NCI-H1930 (cell line): ENCODE measurements at places on chromosomes 11 and 22.

DNA sequence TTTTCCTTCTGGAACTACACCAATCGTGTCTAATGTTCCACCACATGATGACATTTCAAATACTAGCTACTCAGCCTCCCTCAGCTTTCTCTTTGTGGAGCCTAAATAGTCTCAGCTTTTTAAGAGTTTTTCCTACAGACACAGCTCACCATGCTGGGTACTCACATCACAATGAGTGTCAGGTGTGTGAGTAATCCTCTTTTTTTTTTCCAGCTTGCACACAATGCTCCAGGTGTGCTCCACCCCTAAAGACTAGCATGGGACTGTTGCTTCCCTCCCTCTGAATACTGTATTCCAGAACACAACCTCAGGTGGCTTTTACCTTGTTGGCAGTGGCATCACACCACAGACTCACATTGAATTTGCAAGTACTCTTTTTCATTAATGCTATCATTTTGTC is 11.7 kb downstream of the BTG4 start:
- no peak for DNase-seq

- no peak for DNase-seq
These were observed 25.8 kb downstream of the RCN1 start for GRCh38 chr11:32116668-32117067.

- DNase-seq, result no peak
These were observed 175.5 kb upstream of the NCAM1 start for GRCh38 chr11:112785719-112786118.

GRCh38 chr22:29524442-29525191 is 28.9 kb downstream of the THOC5 start:
- DNase-seq, result no peak

GRCh38 chr11:78800096-78800690 is 225.5 kb upstream of the NARS2 start:
- no peak for DNase-seq

DNA sequence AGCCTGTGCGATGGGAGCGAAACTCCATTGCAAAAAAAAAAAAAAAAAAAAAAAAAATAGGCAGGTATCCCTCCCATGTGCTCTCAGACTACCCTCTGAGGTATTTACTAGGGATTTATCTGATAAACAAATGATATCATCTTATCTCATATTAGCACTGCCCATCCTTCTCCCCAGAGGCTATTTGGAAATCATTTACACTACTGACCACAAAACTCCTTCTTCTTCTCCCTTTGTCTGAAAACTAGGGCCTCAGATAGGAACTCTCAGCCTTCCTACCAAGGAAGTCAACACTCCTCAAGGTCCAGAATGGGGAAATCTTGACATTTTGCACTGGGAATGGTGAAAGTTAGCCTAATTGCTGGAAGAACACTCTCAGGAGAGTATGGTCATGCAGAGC is 46.4 kb downstream of the LARGE2 start:
- DNase-seq, result no peak

DNA sequence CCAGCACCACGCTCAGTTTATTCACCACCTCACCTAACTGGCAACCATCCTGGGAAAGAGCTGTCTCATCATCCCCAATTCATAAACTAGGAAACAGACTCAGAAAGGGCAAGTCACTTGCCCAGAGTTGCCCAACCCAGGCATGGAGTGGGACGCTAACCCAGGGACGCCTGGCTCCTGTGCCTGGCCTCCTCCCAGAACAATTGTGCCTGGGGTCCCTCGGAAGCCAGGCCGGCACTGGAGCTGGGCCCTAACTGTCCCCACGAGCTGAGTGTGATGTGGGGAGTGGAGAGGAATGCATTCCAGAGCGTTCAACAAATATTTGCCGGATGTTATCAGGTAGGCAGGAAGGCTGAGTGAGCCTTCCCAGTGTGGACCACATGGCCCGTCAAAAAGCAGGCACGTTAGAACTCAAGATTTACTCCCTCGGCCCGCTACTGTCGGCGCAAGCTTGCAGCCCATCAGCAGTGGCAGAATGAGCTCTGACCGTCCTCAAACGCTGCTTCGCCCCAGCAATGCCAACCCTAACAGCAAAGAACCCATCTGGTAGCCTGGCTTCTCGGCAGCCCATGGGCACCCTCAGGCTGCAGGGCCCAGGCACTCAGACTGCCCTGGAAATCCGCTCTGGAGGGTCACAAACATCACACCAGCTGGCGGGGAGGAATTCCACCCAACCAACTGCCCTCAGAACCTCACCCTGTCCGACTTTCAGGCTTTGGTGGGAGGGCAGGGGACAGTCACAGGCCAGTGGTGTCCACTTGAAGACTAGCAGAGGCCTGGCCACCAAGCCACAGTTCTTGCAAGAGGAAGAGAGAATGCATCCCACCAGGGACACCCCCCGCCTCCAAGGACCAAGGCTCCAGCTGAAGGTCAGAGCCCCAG is 35.6 kb downstream of the MYH9 start:
- no peak for DNase-seq

- no peak for DNase-seq
These were observed 89.8 kb downstream of the MORC2 start for GRCh38 chr22:30878516-30879414.

DNA sequence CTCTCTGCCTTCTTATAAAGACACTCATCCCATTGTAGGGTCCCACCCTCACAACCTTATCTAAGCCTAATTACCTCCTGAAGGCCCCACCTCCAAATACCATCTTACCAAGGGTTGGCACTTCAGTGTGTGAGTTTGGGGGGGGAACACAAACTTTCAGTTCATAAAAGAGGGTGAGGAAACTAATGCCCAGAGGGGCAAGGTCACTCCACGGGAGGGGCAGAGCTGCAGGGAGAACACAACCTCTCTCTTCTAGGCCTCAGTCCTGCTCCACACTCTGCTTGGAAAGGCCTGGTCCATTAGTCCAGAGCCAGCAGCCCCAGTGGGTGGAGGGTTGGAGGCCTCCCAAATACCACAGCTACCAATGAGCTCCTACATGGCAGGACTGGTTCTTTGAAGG is 2.7 kb upstream of the BATF2 start:
- no peak for DNase-seq

DNA sequence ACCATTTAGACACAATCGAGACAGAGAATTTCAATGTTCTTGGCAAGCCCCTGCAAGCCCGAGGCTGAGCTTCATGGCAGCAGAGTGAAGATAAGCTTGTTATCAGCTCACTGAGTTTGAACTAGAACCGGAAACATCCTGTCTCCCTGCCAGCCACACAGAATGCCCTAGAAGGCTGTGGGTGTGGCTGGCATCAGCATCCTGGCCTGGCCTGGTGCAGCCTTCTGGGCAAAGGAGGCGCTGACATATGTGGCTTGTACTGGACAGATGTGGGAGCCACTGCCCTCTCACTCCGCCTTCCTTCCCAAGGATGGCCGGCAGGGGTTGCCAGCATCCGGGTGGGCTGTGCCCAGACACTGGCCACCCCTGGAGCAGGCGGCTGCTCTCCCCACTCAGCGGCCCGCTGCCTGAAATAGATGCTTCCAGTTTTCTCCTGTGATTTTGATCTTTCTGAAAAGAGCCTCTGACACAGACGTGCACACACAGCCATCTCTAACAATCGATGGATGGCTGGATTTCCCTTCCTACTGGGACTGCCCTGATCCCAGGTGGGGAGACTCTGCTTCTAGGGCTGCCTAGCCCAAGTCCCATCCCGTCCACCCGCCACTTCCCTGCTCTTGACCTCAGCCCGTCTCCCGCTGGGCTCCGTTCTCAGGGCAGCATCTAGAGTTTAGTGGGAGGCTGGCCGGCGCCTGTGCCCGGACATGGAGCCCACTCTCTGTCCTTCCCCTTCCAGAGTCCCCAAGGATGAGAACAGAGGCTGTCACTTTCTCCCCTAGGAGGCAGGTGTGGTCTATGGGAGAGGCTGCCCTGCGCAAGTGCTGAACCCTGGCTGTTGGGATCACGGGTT is 149.7 kb downstream of the CTTN start:
- no peak for DNase-seq

- no peak for DNase-seq
These were observed 49.3 kb upstream of the LINC01488 start for GRCh38 chr11:69431893-69432738.

GRCh38 chr11:78907636-78908035 is 333.0 kb upstream of the NARS2 start:
- DNase-seq, result no peak

DNA sequence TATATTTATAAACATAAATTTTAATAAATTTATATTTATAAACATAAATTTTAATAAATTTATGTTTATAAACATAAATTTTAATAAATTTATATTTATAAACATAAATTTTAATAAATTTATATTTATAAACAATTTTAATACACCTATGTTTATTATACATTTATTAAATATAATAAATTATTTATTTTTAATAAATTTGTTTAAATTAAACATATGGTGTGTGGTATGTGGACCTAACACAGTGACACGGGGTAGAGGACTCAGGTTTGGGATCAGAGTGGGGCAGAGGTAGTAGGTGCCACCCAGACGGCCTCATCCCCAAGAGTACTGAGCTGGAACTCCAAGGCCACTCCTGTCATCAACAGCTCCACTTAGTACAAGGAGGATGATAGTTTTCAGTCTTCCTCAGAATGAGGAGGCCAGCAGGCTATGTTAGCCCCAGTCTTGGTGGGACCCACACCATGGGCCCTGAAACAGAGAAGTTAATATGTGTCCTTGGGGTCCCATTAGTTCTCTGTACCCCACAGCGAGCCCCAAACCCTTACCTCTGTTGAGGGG is 46.7 kb upstream of the BID start:
- no peak for DNase-seq

- DNase-seq, result no peak
These were observed 13.4 kb upstream of the GRK2 start for GRCh38 chr11:67252831-67253239.

GRCh38 chr22:50674606-50675552 is 2.3 kb downstream of the SHANK3 start:
- DNase-seq, result peak; percentile 54

DNA sequence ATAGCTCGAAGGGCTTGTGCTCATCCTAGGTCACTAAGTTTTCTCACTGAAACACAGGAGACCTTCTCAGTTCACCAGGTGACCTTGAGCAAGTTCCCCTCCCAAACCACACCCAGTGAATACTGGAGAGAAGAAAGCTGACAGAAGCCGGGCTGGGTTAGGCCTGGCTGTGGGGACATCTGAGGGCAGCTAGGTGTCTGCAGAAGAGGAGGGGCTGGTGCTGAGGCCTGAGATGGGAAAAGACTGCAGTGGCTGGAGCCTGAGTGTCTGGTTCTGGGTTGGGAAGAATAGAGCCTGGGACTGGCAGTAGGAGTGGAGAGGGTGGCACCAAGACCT is 602 bp upstream of the INPP5J start:
- DNase-seq, result no peak

GRCh38 chr11:2510626-2511402 is 66.0 kb downstream of the KCNQ1 start:
- DNase-seq, result no peak

DNA sequence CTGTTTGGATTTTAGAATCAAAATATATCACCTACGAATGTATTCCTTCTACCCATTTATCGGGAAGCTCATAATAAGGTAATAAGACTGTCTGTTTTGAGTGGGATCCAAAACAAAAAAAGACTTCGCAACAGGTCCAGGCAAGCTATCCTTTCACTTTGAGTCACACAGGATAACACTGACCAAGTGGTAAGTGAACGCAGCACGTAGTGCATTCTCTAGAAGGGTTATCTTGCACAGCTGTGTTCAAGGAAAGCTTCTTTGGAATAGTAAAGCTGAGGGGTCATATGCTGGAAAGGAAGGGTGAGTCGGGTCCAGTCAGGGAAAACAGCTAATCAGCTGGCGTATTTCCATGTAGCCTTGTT is 22.3 kb upstream of the NRGN start:
- DNase-seq, result no peak

- no peak for DNase-seq
These were observed 3.1 kb upstream of the POLD4 start for GRCh38 chr11:67356387-67356863.

DNA sequence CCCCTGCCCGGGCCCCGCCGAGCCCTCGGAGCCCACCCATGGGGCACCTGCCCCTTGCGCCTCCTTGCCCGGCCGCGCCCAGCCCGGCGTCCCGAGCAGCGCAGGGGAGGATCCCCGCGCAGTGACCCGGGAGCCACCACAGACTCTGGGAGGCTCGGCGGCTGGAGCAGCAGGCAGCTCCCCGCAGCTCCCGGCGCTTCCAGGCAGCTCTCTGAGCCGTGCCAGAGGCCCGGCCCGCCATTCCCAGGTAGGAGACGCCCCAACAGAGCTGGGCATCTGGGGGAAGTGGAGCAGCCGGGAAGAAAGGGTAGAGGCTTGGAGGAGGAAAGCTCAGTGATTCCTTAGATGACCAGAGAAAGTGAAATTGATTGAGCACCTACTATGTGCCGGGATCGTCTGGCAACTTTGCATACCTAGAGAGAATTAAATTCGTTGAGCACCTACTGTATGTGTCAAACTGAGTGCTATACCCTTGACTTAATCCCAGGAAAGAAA is 670 bp downstream of the RASD2 start:
- DNase-seq, result no peak

GRCh38 chr11:12207384-12208150 is 97.2 kb downstream of the MICAL2 start:
- DNase-seq, result no peak

- DNase-seq, result no peak
These were observed 194.5 kb downstream of the NAV2 start for GRCh38 chr11:19907008-19907579.

DNA sequence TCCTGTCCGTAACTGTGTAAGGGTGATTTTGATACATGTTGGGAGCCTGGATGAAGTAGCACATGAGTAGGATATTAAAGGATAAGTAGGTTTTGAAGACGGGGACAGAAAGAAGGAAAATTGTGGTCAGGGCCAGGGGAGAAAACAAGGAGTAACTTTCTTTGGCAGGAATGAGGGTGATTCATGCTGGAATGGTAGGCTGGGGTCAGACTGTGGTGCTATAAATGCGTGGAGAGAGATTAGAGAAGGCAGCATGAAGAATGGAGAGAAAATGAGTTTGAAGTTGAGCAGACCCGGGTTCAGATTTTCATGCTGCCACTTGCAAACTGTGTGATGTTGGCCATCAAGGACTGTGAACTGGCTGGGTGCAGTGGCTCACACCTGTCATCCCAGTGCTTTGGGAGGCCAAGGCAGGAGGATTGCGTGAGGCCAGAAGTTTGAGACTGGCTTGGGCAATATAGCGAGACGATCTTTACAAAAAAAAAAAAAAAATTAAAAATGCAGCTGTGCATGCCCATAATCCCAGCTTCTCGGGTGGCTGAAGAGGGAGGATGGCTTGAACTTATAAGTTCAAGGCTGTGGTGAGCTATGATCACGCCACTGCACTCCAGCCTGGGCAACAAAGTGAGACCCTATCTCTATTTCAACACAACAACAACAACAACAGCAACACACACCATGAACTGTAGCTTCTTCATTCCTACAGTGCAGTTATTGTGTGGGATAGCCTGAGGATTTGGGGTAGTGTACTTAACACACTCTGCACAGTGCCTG is 22.3 kb downstream of the ZBTB16 start:
- DNase-seq, result no peak

GRCh38 chr22:20441631-20442484 is 4.2 kb upstream of the SCARF2 start:
- DNase-seq, result no peak
